Gastroesophageal sphincter (tissue), 4 donors: ENCODE measurements at places on chromosomes 7 and 10.

DNA sequence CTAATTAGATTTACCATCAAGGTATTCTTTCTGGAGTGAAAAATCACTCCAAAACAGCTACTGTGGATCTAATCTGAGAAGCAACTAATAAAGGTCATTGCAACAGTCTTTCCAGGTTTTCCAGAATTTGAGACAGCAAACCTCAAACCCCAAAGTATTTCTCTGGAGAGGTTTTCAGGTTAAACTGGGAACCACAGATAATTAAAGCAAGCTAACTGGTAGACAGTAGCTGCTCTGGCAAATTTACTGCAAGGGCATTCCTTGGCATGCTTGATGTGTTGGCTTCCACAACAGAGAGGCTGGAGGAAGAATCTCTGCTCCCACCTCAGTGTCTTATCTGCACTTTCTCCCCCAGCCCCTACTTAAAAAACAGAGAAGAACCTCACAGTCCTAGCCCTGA, 140.0 kb upstream of the NRBF2 start:
- no peaks in the 10 kb centered on the region for H3K36me3 ChIP-seq
- H3K27me3 ChIP-seq: no peaks in the 10 kb centered on the region
- no peak for ATAC-seq
- H3K4me3 ChIP-seq: no peak overlapping the region
- peaks cover 12% of the 10 kb centered on the region for H3K4me1 ChIP-seq
- H3K27ac ChIP-seq: no peak overlapping the region

- no peak overlapping the region for H3K27ac ChIP-seq
- no peaks in the 10 kb centered on the region for H3K4me1 ChIP-seq
- H3K27me3 ChIP-seq: no peaks in the 10 kb centered on the region
- no peak overlapping the region for H3K4me3 ChIP-seq
- H3K36me3 ChIP-seq: no peaks in the 10 kb centered on the region
Measured at GRCh38 chr10:59234816-59235429, 58.5 kb downstream of the PHYHIPL start.

DNA sequence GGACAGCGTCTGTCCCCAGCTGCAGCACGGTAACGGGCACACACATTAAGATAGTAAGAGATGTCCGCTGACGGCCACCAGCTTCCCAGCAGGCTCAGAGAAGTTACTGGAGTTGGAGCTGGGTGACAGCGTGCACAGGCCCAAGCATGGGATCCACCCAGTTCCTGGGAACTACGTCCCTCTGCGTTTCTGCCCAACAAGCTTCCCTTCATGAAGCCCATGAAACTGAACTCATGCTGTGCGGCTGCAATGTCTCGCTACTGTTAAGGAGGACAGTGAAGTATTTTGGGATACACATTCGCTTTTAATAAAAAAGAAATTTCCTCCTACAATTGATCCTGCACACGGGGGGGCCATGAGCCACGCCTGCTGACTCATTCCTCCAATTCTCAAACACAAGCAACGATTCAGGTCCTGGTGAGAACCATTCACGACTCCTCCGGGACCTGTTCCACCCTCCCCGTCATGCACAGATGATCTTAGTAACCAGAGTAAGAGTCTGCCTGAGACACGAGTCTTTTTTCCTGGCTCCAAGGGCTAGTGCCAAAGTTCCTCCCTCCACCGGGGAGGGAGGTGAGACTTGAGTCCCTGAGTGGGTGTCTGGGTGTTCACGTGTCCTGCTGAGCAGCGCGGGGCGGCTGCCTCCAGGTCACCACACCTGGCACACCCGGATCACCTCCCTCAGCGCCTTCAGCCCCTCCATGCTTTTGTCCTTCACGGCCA, 2.6 kb downstream of the PSMG3 start:
- no peaks in the 10 kb centered on the region for H3K27me3 ChIP-seq
- no peak for ATAC-seq
- no peaks in the 10 kb centered on the region for H3K36me3 ChIP-seq

DNA sequence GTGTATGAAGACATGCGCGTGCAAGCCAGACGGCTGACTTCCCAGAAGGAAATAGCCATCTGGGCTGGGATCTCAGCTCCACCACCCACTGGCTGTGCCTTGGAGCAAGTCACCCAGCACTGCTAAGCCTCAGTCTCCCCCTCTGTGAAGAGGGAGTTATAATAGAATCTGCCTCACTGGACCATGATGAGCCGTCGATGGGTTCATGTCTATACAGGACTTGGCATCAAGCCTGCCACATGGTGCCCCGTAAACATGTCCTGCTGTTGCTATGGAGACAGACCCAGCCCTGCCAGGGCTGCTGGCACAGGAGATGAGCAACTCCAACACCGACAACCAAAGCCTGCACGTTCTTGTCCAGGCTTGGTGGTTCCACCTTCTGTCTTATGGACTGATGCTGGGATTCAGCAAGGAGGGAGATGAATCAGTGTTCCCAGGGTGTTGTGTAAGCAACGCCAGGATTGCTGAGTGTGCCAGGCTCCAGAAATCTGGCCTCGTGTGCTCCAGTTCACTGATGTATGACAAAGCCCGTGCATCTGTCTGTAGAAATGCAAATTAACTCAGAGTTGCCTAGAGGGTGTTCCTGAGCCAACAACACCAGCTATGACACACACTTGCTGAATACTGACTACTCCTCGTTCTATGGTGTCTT, 5.6 kb downstream of the GPR15LG start:
- ATAC-seq: no peak
- H3K36me3 ChIP-seq: no peaks in the 10 kb centered on the region
- H3K4me1 ChIP-seq: no peaks in the 10 kb centered on the region
- peaks cover under 1% of the 10 kb centered on the region for H3K27me3 ChIP-seq

- no peak overlapping the region for H3K27ac ChIP-seq
- H3K4me3 ChIP-seq: no peak overlapping the region
- peaks cover 79% of the 10 kb centered on the region for H3K36me3 ChIP-seq
- H3K4me1 ChIP-seq: peaks cover 6% of the 10 kb centered on the region
- no peak for ATAC-seq
Measured at GRCh38 chr7:44383566-44383965, 58.2 kb upstream of the CAMK2B start.

- ATAC-seq: no peak
- no peak overlapping the region for H3K4me3 ChIP-seq
- H3K4me1 ChIP-seq: peaks cover 9% of the 10 kb centered on the region
Measured at GRCh38 chr10:43234471-43235041, 32.3 kb downstream of the RASGEF1A start.

DNA sequence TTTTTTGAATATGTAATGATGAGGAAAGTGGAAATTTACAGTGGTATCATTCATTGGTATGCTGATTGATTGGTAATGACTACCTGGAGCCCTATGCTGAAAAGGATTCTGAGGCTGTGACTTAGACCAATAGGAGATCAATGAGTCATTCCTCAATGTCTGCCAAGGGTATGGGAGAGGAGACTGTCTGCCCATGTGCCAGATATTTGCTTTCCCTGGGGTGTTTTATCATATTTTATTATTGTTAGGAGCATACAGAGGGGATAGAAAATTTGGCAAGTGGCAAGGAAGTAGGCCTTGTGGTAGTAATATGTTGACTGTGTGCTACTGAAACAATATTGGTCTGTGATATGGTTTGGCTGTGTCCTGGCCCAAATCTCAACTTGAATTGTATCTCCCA, 54.8 kb downstream of the ASAH2B start:
- no peak for ATAC-seq
- H3K36me3 ChIP-seq: no peaks in the 10 kb centered on the region
- no peak overlapping the region for H3K4me3 ChIP-seq
- no peaks in the 10 kb centered on the region for H3K4me1 ChIP-seq
- no peaks in the 10 kb centered on the region for H3K27me3 ChIP-seq
- no peak overlapping the region for H3K27ac ChIP-seq

- H3K4me1 ChIP-seq: no peaks in the 10 kb centered on the region
- no peak overlapping the region for H3K27ac ChIP-seq
- H3K4me3 ChIP-seq: no peak overlapping the region
- no peaks in the 10 kb centered on the region for H3K36me3 ChIP-seq
- H3K27me3 ChIP-seq: no peaks in the 10 kb centered on the region
Measured at GRCh38 chr7:142371586-142372377, 113.9 kb upstream of the PRSS58 start.

- peaks cover 18% of the 10 kb centered on the region for H3K27me3 ChIP-seq
- no peak for ATAC-seq
- no peak overlapping the region for H3K27ac ChIP-seq
- peaks cover 18% of the 10 kb centered on the region for H3K4me1 ChIP-seq
- H3K36me3 ChIP-seq: no peaks in the 10 kb centered on the region
- H3K4me3 ChIP-seq: no peak overlapping the region
Measured at GRCh38 chr10:61456095-61456789, 3.1 kb upstream of the TMEM26 start.

- no peak overlapping the region for H3K27ac ChIP-seq
- no peak for ATAC-seq
- H3K36me3 ChIP-seq: no peaks in the 10 kb centered on the region
- no peaks in the 10 kb centered on the region for H3K4me1 ChIP-seq
- H3K4me3 ChIP-seq: no peak overlapping the region
Measured at GRCh38 chr7:39490296-39490695, 75.9 kb upstream of the YAE1 start.

- H3K4me3 ChIP-seq: no peak overlapping the region
- ATAC-seq: no peak
- H3K27me3 ChIP-seq: peaks cover 5% of the 10 kb centered on the region
- no peaks in the 10 kb centered on the region for H3K36me3 ChIP-seq
- H3K27ac ChIP-seq: no peak overlapping the region
Measured at GRCh38 chr10:129199826-129200225, 267.2 kb upstream of the MGMT start.

DNA sequence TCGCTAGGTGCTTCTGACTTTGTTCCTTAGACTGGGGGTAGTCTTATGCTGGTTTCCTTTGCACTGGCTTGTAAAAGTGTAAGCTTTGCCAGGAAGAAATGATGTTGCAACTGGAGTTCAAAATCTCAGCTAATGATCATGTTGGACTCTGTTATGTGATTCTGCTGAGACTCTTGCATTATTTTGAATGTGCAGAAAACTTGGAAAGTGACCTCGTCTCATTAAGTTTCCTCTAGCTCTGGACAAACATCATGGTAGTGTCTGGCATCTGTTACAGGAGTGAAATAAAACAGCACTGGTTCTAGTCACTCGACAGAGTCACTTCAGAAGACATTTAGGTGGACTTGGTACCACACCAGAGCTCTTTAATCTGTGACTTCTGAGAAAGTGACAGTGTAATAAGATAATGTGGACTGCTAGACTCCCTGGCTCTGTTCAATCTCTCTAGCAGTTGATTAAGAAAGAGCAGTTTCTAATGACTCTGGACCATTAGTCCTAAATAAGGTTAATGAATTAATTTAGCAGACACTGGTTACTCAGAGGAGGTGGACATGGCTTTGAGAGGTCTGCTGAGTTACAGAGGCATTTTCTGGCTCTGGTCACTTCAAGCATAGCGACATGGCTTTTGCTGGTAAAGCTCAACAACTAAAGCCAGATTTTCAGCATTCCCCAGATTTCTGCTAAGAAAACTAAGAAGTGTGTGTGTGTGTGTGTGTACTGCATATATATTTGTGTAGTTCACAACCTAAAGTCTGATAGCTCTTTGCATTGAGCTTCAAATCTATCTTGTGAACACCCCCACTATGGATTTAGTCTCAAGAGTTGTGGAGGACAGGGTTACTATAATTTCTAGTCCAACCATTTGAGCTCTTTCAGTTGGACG, 2.0 kb downstream of the NRP1 start:
- ATAC-seq: no peak
- H3K4me3 ChIP-seq: peak overlapping the region; percentile 81
- H3K36me3 ChIP-seq: no peaks in the 10 kb centered on the region
- no peaks in the 10 kb centered on the region for H3K27me3 ChIP-seq

GRCh38 chr10:119252051-119252465, 44.7 kb downstream of the GRK5 start:
- H3K27me3 ChIP-seq: no peaks in the 10 kb centered on the region
- peaks cover 10% of the 10 kb centered on the region for H3K4me1 ChIP-seq
- ATAC-seq: peak; percentile 42

- no peak overlapping the region for H3K4me3 ChIP-seq
- ATAC-seq: no peak
- no peaks in the 10 kb centered on the region for H3K36me3 ChIP-seq
- no peak overlapping the region for H3K27ac ChIP-seq
Measured at GRCh38 chr7:29765490-29765889, 40.8 kb upstream of the WIPF3 start.

DNA sequence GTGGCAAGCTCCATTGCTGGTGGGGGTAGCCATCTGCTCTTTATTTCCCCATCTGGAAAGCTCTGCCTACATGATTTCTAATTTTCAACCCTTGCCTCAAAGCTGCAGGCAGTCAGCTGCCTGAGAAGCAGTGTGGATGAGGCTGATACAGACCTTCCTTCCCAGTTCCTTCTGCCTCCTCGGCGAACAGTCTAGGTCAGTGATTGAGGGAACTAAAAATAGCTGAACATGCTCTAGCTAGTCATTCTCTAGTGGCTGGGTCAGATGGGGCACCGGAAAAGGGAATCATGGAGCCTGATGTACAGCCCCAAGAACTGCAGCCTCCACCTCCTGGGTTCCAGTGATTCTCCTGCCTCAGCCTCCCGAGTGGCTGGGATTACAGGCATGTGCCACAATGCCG, 48.7 kb downstream of the NAMPT start:
- H3K4me3 ChIP-seq: no peak overlapping the region
- no peaks in the 10 kb centered on the region for H3K27me3 ChIP-seq

- ATAC-seq: no peak
- H3K4me3 ChIP-seq: no peak overlapping the region
- peaks cover 9% of the 10 kb centered on the region for H3K36me3 ChIP-seq
- no peak overlapping the region for H3K27ac ChIP-seq
- H3K27me3 ChIP-seq: no peaks in the 10 kb centered on the region
Measured at GRCh38 chr7:132189881-132190280, 386.4 kb downstream of the PLXNA4 start.

DNA sequence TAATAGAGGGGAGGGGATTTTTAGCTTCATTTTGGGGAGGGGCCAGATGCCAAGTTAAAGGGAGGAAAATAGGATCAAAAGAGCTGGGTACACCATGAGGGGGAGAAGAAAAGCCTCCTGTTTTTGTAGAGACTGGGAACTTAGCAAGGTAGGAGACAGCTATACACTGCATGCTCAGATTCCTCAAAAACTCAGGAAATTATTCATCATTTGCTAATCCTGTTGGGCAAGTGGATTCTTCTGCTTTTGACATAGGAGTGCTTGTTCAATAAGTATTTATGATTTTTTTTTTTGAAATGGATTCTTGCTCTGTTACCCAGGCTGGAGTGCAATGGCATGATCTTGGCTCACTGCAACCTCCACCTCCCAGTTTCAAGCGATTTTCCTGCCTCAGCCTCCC, 73.4 kb downstream of the LYZL2 start:
- no peaks in the 10 kb centered on the region for H3K4me1 ChIP-seq
- no peak for ATAC-seq
- H3K27ac ChIP-seq: no peak overlapping the region
- H3K4me3 ChIP-seq: no peak overlapping the region
- H3K36me3 ChIP-seq: no peaks in the 10 kb centered on the region

GRCh38 chr7:26065652-26066051, 86.3 kb upstream of the NFE2L3 start:
- no peaks in the 10 kb centered on the region for H3K4me1 ChIP-seq
- H3K27ac ChIP-seq: no peak overlapping the region
- no peak for ATAC-seq
- peaks cover 27% of the 10 kb centered on the region for H3K27me3 ChIP-seq
- H3K36me3 ChIP-seq: no peaks in the 10 kb centered on the region
